ENCODE measurements at places on chromosomes 13 and 19.

GRCh38 chr19:39599116-39599515 is 3.2 kb upstream of the LGALS13 start:
- DNase-seq = peak; percentile 56

- DNase-seq = peak; percentile 94
Observed at GRCh38 chr19:2084993-2085720, 11.0 kb downstream of the MOB3A start.

DNA sequence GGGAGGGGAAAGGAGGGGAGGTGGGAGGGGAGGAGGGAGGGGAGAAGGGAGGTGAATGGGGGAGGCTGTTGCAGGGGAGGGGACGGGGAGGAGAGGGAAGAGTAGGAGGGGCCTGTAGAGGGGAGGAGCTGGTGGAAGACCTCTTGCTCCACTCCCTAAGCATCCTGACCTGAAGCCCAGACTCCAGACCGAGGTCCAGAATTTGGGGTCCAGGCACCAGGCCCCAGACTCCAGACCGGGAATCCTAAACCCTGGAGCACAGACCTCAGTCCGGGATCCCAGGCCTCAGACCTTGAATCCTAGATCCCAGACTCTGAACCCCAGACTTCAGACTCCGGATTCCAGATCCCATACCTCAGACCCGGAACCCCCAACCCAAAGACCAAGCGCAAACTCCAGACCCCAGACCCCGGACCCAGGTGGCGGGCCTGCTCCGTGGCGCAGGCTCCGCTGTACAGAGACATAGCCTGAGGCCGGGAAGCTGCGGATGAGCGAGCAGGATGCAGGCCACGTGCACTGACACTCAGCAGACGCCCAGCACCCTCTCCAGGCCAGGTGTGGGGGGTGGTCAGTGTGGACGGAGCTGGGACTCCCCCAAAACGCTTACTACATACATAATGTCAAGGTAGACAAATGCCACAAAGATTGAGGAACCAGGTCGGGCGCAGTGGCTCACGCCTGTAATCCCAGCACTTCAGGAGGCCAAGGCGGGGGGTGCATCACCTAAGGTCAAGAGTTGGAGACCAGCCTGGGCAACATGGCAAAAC is 710 bp upstream of the BTBD2 start:
- DNase-seq = peak; percentile 63

DNA sequence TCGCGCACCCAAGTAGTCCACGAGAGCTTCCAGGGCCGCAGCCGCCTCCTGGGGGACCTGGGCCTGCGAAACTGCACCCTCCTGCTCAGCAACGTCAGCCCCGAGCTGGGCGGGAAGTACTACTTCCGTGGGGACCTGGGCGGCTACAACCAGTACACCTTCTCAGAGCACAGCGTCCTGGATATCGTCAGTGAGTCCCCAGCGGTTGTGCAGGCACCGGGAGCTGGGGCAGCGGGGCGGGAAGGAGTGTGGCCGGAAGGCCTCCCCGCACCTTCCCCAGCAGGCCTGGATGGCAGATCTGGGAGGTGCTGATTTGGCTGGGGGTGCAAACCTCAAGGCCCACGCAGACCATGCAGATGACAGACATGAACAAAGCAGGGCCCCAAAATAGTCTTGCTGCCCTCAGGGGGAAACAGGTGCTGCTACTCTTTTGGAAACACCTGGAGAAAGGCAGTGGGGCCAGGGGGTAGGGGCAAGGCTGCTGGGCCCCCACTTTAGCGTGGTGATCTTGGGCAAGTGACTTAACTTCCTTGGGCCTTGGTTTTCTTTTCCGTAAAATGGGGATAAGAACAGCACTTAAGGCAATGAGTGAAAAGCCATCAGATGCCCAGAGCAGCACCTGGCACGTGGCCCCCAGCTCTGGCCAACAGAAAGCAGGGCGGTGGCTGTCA is 4.0 kb downstream of the MAG start:
- peak; percentile 53 for DNase-seq

GRCh38 chr19:11479090-11479897 is 1.6 kb downstream of the ELAVL3 start:
- DNase-seq = peak; percentile 72

DNA sequence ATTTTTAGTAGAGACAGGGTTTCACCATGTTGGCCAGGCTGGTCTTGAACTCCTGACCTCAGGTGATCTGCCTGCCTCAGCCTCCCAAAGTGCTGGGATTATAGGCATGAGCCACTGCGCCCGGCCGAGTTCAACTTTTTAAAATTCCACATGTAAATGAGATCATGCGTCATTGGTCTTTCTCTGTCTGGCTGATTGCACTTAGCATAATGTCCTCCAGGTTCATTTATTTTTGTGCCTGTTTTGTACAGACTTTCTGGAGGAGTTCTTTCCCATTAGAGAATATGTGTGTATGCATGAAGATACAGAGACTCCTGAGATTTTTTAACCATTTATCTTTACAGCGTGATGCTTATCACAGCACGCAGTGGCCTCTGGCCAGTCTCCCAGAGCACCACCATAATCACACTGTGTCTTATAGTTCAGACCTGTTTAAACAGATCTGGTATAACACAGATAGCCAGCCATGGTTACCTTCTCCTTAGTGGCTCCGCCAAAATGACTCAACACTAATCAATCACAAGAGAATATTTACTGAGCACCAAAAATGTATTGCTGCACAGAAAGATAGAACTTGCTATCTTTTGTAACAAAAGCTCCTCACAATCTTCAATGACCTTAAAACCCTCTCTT is 11.4 kb upstream of the STARD13 start:
- no peak for DNase-seq

GRCh38 chr19:29492769-29493168 is 33.0 kb upstream of the VSTM2B start:
- no peak for DNase-seq

GRCh38 chr13:106373989-106374572 is 161.4 kb downstream of the EFNB2 start:
- no peak for DNase-seq
